ENCODE measurements at places on chromosomes 5 and 9.

DNA sequence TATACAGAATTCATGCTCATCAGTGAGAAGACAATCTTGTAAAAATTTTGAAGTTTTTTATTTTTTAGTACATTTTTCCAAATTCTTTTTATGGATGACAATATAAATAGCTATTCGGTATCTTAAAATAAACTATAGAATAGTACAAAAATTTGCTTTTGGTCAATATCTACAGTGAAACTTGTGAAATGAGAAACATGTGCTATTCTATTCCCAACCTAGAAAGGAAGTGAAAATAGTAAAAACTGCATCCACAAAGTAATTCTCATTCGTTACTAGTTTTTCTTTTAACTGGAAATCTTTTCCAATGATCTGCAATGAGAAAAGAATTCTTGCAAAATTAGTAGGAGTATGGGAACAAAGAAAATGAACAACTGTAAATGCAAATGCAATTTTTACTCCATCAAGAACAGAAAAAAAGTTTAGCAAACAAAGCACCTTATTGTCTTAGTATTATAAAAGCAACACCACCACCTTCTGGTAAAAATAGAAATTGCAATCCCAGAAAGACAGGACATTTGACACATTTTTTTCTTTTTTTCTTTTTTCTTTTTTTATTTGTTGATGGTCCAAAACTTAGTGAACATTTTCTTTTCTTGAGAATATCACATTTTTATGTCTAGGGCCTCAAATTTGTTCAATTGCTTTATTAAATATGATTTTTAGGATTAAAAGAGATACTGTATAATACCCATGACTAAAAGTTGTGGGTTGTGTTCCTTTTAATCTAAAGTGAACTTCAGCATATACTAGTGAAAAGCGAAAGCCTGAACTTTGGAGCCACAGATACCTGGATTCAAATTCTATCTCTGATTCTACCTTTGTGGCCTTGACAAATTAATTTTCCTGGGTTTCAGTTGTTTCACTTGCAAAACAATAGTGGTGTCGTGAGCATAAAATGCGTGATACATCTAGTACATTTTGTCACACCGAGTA lies 72.3 kb downstream of the SLCO4C1 start:
- DNase-seq, result no peak

DNA sequence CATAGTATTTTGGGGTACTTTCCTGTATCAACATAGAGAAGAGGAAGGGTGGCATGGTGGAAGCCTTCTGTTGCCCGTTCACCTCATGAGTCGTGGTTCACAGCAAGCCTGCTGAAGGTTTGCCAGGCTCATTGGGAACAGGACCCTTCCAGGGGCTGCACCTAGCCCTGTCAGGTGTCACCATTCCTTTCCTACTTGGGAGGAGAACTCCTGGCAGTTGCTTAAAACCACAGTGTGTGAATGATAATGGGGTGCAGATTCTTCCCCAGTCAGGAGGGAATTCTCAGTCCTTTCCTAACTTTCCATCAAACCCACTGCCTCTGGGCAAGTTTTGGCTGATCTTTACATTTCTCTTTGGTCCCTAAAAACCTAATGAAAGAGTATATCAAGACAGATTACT lies 99.4 kb upstream of the CTNND2 start:
- DNase-seq, result no peak

DNA sequence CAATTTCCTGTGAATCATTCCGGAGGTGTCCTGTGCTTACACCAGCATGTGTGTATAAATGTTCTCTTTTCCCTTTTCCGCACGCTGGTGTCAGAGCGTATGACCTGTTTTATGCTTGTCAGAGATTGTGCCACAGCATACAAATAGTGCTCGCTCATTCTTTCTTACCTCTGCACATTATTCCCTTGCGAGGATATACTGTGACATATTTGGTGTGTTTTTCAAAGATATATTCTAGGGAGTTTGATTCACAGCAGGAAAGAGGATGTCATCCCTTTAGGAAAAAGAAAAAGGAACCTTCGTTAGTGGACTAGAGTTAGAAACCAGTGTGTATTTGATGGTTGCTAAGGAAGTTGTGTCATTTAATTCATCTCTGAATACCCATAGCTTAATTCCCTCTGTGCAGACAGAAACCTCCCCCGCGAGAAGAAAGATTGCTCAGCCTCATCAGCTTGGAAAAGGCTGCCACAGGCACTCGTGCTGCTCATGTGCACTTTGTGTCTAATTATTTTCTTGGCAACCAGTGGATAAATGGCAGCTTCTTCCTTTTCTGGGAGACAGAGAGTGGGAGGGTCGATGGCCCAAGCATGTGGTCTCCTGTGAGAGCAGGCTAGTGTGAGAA lies 14.7 kb upstream of the CCIN start:
- DNase-seq, result no peak

DNA sequence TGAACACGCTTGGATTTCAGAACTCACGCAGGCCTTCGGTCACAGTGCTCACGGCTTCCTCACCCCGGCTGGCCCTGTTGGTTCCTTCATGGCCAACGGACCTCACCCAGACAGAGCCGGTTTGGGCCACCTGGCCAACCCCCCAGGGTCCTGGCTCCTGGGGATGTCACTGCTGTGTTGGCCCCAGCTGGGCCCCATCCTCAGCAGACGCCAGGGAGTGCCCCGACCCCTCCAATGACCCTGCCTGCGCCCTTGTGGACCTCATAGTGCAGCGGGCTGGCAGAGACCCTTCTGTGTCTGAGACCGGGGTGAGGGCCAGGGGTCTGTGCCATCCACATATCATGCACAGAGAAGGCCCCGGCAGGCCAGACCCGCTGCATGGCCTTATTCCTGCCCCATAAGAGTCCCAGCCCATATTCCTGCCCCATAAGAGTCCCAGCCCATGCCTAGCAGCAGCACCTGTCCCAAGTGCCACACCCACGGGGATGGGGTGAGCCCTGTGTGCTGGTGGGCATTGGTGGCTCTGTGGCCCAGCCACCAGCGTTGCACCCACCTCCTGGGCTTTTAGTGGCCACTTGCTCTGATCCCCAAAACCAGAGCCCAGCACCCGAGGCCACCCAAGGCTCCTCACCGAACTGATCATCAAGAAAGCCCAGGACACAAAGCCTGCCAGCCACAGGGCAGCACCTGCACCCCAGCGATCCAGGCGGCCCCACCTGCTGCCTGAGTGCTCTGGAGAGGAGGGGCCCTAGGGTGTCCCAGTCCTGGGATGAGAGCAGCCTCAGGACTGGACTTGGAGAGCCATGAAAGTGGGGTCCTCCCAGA lies 1.3 kb upstream of the LPCAT1 start:
- DNase-seq, result no peak

- DNase-seq, result no peak
Measured at GRCh38 chr9:36935332-36935731, 98.7 kb downstream of the PAX5 start.

- DNase-seq, result no peak
Measured at GRCh38 chr5:139760066-139761056, 35.2 kb upstream of the PSD2 start.

GRCh38 chr9:117293206-117294114 lies 121.4 kb downstream of the ASTN2 start:
- no peak for DNase-seq

- no peak for DNase-seq
Measured at GRCh38 chr5:116646611-116647289, 72.1 kb upstream of the SEMA6A start.

DNA sequence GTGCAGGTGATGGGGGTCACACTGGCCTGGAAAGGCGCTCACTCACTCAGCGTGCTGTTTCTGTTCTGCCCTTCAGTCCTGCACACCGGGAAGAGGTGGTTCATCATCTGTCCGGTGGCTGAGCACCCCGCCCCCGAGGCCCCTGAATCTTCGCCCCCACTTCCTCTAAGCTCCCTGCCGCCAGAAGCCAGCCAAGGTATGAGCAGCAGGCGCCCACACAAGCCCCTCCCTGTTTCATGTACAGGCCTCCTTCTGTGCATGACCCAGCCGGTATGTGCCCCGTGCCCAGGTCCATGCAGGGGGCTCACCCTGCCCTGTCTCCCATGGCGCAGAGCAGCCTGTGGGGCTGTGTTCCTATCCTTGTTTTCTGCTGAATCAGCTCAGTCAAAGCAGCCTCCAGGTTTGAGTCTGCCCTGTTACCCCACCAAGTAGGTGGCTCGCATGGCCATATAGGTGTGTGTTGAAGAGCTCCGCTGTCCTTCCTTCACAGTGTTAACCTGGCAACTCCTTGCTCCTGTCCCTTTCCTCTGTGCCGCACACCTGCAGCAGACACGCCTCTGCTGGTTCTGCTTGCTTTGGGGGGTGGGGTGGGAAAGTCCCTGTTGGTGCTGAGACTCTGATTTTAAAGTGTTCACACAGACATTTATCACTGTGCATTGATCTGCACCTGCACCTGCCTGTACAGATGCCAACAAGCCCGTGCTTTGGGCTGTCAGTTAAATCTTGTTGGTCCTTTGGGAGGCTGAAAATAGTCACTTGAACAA lies 84.8 kb downstream of the WNK2 start:
- no peak for DNase-seq

DNA sequence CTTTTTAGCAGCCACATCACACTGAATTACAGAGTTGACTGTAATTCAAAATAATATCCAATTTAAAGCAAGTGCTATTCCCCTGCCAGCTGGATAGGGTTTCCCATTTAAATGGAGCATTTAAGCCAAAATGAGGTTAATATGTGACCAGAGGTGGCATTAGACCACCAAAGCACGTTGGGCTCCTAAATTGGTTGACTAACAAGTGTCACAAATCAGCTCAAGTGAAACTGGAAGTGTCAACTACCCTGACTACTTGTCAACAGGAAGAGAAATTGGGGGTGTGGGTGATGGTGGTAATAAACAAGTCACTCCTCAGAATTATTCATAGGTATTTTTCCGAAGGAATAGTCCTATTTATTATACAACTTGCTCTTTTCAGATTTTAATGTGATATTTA lies 609.6 kb upstream of the TLE4 start:
- no peak for DNase-seq

DNA sequence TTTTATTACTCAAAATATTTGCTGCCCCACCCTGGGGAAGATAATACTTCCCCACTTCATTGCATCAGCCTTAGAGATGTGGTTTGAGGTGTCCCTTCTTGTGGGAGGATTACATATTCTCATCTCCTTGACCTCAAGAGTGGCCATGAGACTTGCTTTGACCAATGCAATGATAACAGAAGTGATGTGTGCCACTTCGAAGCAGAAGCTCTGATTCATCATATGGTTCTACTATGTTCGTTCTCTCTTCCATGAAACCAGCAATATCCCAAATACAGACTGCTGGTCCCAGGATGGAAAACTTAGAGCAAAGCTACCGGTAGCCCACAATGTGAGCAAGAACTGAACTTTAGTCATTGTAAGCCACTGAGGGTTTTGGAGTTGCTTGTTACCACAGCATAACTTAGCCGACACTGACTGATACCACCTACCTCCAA lies 92.0 kb downstream of the THBS4 start:
- no peak for DNase-seq

DNA sequence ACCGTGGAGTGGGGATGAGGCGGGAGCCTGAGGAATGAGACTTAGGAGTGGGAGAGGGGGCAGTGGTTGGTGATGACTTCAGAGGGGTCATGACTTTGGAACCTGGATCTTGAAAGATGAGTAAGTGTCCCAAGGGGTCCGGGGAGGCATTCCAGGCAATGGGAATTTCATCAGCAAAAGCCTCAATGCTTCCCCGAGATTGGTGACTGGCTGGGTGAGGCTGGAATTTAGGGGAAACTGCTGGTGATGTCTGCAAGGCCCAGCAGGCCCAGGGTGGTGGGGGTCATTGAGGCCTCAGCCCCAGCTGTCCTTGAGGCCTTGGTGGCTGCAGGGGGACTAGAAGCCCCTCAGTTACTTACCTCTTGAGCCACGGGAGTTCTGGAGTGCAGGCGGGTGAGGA lies 7.5 kb downstream of the NDST1 start:
- no peak for DNase-seq

DNA sequence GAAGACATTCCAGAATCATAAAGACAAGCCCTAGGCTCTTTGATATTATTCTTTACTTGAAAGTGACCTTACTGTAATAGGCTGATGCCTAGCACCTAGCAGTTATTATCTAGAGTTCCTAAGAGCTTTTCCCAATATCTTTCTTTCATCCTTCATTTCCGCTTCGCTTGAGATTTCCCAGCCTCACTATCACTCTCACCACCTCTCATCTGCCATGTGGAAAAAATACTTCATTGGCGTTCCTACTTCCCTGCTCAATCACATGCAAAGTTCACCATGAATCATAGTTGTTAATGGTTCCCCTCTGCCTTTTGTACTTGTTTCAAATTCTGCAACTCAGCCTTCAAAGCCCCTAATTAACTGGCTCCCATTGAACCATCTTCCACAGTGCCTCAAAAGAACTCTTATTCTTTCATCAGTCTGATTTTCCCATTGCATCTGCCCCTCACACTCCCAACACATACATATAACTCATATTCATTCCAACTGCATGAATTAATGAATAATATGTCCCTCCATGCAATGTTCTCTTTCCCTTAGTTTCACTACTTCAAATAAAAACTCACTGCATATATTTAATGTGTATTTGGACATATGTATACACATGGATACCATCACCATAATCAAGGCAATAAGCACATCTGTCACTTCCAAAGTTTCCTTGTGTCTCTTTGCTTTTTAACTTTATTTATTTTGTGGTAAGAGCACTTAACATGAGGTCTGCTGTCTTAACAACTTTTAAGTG lies 221.6 kb downstream of the PARP8 start:
- no peak for DNase-seq

DNA sequence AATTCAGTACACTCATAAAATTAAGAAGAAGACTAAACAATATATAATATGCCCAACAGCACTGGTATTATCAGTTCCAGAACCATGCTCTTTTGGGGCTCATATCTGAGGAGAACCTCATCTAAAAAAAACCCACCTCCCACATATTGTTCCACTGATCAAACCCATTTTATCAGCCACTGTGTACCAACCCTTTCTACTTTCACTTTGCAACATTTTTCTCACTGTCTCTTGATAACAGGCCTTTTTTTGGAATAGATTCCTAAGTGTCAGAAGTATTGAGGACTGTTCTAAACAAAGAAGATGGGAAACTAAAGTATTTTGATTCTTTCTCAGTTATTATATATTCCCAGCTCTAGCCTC lies 173.2 kb downstream of the GABRB2 start:
- no peak for DNase-seq

DNA sequence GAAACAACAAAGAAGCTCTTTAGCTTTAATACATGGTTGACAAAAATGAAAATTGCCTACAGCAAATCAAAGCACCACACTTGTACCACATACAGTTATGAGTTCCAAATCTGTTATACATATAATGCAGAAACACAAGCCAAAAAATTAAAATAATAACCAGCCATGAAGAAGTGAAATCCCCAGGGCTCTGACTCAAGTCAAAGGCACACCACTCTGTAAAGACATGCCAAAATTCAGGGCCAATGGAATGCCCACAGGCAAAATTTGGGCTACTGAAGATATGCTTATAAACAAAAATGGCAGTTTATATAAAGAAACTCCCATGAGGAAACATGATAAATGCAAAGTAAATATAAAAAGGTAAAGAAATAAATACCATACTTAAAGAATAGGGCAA lies 29.0 kb downstream of the THBS4 start:
- DNase-seq, result no peak

- no peak for DNase-seq
Measured at GRCh38 chr5:55004729-55005128, 19.3 kb upstream of the GZMK start.
